ENCODE measurements at places on chromosomes 12 and 14.
A peak's percentile ranks its signal among the peaks of the same experiment; 100 is the strongest.

- no peak for DNase-seq
These were observed 39.2 kb downstream of the LTBP2 start for GRCh38 chr14:74572726-74573301.

- no peak for DNase-seq
These were observed 80.0 kb downstream of the BTG1 start for GRCh38 chr12:92065639-92066038.

- peak; percentile 8 for DNase-seq
These were observed 203.1 kb downstream of the ITPR2 start for GRCh38 chr12:26629864-26630263.

DNA sequence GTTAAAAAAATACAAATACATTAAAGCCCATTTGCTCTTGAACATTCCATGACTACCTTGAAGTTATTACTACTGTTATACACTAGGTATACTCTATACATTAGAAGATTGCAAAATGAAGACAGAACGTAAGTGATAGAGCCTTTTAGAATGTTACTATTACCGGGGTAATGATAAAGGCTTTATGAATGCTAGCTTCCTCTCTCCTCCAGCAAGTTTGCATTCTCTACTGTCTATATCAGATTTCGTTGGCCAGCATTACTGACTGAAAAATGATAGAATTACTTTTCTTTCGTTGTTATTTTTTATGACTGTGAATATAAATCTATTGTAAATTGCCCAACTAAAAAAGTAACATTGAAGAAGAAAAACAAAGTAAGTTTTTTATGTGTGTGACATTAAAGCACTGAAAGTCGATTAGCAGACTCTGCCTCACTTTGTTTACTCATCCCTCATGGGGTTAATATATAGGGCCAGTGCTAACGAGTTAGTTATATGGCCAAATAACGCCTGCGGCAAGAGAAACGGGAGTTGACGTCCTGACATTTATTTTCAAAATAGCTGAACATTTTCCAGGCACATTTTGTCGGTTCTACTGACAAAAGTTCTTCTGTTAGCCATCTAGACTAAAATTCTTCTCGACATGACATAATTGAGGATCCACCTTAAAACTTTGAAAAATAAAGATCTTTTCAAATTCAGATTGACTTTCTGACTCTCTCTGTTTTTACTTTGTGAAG is 163.8 kb upstream of the KITLG start:
- no peak for DNase-seq

- DNase-seq = no peak
These were observed 1.7 kb downstream of the ZBTB39 start for GRCh38 chr12:57004651-57005050.

Measured in nucleus accumbens (tissue), 56 donors.